ENCODE measurements at places on chromosomes 1 and 21. TPM values are rescaled to one million over a fixed set of nuclear protein-coding genes. Genes with fewer than 3 reads are reported as not detected.

The TRIM67 gene
- 2.9 TPM for total RNA-seq

The PTGER3 gene
- total RNA-seq, result 7.9 TPM

GRCh38 chr1:243549108-243549507, 293.3 kb downstream of the SDCCAG8 start:
- DNase-seq, result no peak

GRCh38 chr1:3611170-3612019, at the start of gene MEGF6:
Gene MEGF6, minus strand, starts transcription at chr1:3611508. Its CDS starts 240 bp downstream, at chr1:3611268.
- DNase-seq, result no peak

Data from chondrocyte (in vitro differentiated cells).